Lower leg skin (tissue), 4 donors: ENCODE measurements at places on chromosomes 5 and 9.

DNA sequence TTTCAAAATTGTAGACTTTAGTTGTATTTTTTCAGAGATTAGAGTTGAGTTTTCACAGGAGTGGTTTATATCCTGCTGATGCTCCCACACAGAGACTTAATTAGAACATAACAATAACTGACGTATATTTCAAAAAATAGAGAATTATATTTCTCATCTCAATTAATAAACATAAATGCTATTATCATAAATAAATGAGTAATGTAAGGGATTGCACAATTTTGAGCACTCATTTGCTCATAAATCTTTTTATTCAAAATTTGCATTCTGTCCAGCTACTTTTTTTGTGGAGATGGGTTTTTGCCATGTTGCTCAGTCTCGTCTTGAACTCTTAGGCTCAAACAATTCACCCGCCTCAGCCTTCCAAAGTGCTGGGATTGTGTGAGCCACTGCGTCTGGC lies 515.7 kb upstream of the RORB start:
- DNase-seq = no peak

DNA sequence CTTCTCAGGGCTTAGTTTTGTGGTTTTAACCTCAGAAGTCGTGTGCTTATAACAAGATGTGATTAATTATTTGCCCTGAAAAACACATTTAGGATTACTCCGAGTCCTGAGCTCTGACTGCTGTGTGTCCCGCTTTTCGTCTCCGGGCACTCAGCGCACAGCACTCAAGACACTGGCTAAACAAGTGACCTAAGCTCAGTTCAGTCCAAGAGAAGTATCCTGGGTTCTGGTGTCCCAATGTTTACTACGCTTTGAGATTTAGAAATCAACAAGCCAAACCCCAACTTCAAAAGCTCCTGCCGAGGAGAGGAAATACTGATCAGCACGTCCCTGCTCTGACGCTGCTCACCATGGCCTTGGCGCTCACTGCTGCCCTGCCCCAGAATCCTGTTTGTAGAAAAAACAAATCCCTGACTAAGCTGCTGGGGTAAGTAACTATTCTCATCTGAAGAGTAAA lies 53.2 kb downstream of the IPPK start:
- DNase-seq = peak; percentile 62

DNA sequence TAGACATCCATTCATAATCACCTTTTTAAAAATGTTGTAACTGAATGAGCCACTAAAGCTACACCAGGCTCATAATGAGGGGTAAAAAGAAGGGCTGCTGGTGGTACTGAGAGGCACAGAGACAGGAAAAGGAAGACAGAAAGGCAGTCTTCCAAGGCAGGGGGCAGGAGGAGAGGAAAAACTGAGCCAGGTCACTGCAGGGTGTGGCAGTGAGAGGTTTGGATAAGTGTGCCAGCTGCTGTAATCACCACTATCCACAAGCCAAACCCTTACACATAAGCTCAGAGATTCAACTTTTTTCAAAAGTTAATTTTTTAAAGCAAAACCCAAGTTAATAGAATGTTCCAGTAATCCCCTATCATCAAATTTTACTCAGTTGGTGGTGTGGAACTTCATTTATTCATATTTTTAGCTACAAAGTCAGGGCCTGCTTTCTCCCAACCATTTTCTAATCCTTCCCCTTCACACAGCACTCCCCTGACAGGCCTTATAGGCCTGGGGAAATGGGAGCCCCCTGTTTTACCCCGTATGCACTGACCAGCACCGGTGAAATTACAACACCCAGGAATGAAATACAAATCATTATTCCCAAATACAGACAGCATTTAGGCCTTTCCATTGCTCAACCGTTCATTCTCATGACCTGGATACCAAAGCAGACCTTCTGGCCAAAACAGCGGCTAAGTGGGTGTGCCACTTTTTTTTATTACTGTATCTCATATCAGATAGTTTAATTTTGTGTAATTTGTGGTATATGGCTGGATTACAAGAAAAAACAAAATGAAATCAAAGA lies 76.3 kb downstream of the EFNA5 start:
- DNase-seq = no peak

GRCh38 chr9:121640076-121640475 lies 11.4 kb upstream of the DAB2IP start:
- no peak for DNase-seq
